ENCODE measurements at places on chromosomes 4 and X.

DNA sequence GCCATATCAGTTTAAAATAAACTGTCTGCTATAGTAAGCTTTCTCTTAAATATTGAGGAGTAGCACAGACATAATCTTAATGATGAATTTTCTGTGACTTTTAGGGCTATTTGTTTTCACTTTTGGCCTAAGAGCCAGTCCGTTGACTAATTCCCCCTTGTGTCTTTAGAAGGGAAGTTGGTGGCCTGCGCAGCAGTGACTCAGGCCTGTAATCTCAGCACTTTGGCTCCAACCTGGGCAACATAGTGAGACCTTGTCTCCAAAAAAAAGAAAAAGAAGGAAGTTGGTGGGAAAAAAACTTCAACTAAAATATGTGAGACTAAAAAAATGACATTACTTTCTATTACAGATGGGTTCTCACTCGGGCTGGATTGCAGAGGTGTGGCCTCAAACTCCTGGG, 3.4 kb downstream of the NCAPG start:
- DNase-seq, result no peak

DNA sequence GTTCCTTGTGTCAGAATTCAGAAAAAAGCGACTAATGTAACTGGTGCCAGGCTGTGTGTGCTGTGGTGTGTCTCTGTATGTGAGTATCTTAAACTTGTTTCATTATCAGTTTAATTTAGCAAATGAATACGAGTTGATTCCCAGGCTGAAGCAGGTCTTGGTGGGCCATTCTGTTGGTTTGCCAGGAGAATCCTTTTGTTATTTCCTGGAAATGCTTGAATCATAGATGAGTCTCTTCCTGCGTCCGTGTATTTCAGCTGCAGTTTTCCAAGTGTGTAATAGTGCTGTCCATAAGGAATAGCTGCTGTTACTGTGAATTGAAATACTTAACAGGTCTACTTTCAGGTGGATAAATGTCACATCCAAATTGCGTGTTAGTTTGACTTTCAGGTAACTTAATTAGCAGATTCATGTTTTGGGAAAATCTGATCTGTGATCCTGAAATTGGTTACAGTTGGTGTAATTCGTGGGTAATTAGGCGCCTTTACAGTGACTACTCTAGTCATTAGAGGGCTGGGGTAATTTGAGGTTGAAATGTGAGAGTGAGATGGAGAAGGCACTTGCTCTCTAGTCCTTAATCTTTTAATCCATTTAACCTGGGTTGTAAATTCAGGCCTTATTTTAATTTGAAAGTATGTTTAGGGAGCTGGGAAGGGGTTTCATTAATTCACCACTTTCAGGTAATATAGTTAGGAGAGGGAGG, 23.8 kb downstream of the TMEM131L start:
- DNase-seq, result no peak

GRCh38 chrX:126265116-126265515, 99.0 kb upstream of the DCAF12L2 start:
- DNase-seq, result no peak

GRCh38 chr4:159267869-159268285, 165.0 kb downstream of the RAPGEF2 start:
- DNase-seq, result no peak

DNA sequence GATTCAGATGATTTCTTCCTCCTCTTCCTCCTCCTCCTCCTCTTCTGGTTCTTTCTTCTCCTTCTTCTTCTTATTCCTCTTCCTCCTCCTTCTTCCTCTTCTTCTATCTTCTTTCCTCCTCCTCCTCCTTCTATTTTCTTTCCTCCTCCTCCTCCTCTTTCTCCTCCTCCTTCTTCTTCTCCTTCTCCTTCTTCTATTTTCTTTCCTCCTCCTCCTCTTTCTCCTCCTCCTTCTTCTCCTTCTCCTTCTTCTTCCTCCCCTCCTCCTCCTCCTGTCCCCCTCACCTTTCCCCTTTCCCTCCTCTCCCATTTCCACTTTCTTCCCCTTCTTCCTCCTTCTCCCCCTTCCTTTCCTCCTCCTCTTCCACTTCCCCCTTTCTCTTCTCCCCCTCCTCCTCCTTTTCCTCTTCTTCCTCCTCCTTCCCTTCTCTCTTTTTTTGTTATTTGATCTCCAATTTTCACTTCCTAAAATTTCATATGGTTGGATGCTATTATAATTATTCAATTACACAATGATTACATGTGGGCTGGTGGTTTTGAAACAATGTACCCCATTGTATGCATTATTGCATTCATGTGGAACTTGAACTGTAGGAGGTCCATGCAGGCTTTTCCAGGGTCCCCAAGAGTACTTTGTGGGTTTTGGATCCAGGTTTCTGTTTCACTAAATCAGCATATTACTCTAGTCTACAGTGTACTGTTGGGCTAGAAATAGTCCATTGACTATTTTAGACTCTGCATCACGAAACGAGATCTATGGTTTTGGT, 68.1 kb downstream of the SORBS2 start:
- no peak for DNase-seq

GRCh38 chr4:20276848-20277247, 25.1 kb downstream of the SLIT2 start:
- no peak for DNase-seq

DNA sequence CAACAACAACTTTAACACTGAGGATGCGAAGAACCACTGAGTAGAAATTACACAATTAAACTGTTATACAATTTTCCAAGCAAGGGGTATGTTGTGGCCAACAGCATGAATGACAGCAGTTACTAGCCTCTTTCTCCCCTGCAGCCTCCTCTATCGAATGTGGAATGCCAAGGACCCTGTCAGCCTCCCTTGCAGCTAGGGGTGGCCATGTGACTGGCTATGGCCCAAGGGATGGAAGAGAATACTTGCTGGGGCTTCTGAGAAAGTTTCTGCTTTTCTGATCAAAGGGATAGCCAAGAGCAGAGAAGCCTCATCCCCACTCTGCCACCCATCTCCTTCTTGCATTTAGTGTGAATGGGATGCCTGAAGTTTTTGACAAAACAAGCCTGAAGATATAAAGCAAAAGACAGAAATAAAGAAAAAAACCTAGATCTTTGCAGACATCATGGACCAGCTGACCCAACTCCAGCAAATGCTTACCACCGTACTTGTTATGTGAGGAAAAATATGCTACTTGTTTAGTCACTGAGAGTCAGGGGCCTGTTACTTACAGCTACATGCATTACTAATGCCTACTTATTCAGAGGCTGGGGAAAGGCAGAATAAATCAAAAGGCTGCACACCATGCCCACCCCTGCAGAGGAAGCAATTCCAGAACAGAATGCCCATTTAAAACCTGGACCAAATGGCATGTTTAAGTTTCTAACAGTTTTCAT, 32.0 kb downstream of the DCTD start:
- no peak for DNase-seq

DNA sequence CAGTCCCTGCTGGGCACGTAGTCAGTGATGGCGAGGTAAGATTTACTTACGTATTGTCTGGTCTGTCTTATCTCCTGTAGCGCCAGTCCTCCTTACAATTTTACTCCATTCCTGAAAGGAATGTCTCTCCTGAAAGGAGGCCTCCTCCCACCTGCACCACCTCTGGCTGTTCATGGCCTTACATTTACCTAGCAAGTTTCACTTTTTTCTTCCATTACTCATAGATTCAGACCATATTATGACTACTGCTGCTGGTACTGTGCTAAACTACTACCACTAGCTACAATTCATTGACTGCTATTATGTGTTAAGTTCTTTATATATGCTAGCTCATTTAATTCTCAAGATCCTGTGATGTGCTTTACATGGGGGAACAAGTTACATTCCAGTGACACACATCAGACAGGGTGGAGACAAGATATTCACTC, 189.9 kb downstream of the BMPR1B start:
- DNase-seq, result no peak

Measured in stimulated activated CD4-positive, alpha-beta T cell treated with anti-CD3 and anti-CD28 coated beads, Interleukin-1b, Interleukin-23, amount 100 ng/mL, for 1 hour (primary cell).